ENCODE measurements at places on chromosomes 5 and 9. TPM values are rescaled to one million over a fixed set of nuclear protein-coding genes. Genes with fewer than 3 reads are reported as not detected.

The FGF1 gene
- total RNA-seq: not detected

The COL5A1 gene
- total RNA-seq: not detected

- DNase-seq: no peak
Measured at GRCh38 chr5:116536316-116537083, 38.1 kb downstream of the SEMA6A start.

DNA sequence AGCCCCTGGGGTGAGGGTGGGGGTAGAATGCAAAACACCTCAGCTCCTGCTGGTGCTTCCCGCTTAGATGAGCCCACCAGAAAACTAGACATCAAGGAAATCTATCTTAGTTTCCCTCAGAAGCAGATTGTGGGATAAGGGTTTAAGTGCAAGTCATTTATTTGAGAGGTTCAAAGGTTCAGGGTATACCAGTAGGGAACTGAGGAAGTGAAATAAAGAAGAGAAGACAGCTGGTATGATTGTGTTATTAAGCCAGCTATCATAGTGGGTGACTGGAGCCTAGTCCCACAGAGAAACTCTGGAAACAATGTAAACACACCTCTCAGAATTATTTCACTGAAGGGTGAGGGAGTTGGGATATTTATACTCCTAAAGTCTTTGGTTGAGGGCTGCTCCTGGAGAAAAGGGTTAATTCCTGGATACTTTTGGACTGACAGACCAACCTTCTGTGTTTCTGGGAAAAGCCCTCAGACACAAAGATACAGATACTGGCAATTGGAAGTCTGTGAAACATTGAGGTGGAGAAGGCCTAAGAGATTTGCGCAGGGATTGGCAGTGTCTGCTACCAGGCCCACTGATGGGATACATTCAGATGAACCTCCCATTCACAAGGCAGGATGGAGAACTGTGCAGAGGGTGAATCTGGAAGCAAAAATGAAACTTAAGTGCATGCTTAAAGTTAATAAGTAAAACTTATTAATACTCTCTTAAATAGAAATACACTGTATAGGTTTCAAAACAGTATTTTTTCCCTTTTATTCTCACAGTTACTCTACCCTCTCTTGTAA lies 6.4 kb upstream of the DCTN4 start:
- no peak for DNase-seq

The FOXD4L6 gene
- total RNA-seq: not detected

- DNase-seq: peak; percentile 4
Measured at GRCh38 chr9:8857068-8857925, 1057.7 kb upstream of the DMAC1 start.

DNA sequence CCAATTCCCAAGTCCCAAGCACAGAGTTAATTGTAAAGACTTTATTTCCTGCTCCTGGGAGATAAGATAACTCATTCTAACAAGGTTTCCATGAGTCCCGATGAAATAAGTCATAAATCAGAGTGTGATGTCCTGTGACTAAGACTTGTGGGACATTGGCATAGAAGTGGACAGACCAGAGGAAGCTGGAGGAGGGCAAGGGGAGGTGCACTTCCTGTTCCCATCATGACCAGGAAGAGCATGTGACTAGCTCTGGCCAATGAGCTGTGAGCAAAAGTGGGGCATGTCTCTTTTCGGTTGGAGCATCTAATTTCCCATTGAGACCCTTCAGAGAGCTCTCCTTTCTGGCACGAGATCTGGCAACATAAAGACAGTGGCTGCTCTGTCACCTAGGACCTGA lies 100.4 kb downstream of the ZNF354C start:
- no peak for DNase-seq

DNA sequence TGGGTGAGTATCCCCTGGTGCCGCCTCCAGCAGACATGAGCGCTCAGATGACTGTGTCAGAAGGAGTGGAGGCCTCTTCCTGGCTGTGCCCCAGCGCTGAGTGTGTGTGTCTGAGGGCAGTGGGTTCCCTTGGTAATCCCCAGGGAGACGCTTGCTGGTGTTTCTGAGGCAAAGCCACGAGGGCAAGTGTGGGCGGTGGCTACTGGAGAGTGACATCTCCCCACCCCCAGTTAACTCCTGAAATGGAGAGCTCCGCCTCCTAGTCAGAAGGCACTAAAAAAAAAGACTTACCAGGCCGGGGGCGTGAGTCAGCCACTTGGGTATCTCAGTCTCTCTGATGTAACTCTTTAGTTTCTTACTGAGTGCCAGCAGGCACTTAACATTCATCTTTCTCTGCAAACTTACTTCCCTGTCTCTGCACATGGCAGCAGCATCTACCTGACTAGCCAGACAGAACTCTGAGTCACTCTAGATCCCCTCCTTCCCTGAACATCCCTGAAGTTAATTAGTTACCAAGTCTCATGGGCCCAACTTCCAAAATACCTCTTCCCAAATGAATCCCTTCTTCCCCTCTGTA lies 19.3 kb downstream of the ORM2 start:
- DNase-seq: peak; percentile 98

DNA sequence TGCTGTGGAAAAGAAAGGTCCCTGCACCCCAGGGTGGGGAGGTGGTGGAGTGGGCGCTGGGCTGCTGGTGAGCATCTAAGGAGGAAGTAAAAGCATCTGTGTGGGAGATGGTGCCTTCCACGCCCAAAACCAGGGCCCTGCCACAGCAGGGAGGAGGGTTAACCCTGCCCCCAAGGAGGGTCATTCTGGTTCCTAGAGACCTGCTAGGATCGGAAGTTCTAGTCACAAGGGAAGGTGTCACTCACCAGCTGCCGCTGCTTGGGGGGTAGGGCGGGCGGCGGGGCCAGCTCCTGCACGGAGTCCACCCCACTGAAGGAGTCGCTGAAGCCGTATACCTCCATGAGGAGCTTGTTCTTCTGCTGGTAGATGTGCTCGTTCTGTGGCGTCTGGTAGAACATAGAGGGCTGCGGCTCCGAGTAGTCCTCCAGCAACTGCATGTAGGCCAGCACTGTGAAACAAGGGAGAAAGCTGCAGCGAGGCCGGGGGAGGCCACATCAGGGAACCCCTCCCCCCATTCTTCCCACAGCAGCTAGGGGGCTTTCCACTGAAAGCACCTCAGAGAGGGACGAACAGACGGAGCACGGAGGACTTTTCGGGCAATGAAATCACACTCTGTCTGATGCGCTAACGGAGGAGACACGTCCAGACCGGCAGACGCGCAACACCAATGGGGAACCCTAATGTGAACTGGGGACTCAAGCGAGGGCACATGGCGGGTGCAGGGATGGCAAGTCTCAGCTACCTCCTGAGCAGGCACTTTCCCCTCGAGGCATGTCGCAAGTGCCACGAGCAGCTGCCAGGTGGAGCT lies 76.4 kb downstream of the PRRT1B start:
- no peak for DNase-seq

GRCh38 chr5:32446630-32447029 lies 2.1 kb upstream of the ZFR start:
- DNase-seq: no peak

GRCh38 chr5:97281257-97281656 lies 98.2 kb upstream of the RIOK2 start:
- DNase-seq: no peak

GRCh38 chr5:122129306-122129705 lies at the start of gene ZNF474:
Gene ZNF474, plus strand, starts transcription at chr5:122129546. Its CDS starts 22,445 bp downstream, at chr5:122151991.
- DNase-seq: no peak

- no peak for DNase-seq
Measured at GRCh38 chr9:134068744-134069479, 1.1 kb upstream of the BRD3 start.

GRCh38 chr9:29432191-29432590 lies 1858.9 kb upstream of the C9orf72 start:
- DNase-seq: no peak

DNA sequence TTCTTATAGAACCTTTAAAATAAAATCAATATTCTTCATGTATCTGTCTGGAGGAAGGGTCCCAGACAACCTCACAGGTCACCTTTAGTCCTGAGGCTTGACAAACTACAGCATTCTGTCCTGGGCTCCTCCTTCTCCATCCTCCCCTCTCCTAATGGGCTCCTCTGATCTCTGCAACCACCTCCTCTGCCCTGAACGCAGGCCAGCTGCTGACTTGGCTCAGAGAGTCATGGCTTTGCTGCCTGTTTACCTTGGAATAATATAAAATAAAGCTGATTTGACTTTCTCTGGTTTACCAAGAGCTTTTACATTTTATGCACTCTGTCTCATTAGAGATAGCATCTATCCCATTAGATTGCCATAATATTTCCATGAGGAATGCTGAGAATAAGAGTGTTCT lies 159.4 kb downstream of the SEMA6A start:
- DNase-seq: no peak

- peak; percentile 74 for DNase-seq
Measured at GRCh38 chr5:159184858-159185381, 24.4 kb downstream of the RNF145 start.

DNA sequence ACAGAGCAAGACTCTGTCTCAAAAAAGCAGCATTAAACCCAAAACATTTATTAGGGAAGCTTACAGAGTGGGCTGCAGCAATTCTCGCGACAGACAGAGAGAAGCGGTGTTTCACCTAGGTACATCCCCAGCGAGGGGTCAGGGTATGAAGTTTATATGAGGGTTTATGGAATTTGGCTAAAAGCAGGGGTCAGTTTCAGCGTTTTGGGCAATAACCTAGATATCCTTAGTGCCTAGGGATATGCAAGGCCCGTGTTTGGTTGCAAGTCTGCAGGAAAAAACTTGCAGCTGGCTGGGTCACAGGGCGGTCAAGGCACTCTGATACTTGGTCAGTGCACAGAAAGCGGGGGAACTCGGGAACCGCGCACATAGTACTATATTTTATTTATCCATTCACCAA lies 649 bp upstream of the GLE1 start:
- DNase-seq: no peak

The SEMA4D gene
- total RNA-seq: 160 TPM

DNA sequence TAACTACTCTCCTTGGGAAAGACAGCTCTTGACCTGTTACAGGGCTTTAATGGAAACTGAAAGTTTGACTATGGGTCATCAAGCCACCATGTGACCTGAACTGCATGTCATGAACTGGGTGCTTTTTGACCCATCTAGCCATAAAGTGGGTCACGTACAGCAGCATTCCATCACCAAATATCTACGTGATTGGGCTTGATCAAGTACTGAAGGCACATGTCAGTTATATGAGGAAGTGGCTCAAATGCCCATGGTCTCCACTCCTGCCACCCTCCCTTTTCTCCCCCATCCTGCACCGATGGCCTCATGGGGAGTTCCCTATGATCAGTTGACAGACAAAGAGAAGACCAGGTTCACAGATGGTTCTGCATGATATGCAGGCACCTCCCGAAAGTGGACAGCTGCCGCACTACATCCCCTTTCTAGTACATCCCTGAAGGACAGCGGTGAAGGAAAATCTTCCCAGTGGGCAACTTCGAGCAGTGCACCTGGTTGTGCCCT lies 7.3 kb upstream of the FCN1 start:
- no peak for DNase-seq

- DNase-seq: no peak
Measured at GRCh38 chr5:167071981-167072610, 1219.3 kb upstream of the WWC1 start.

DNA sequence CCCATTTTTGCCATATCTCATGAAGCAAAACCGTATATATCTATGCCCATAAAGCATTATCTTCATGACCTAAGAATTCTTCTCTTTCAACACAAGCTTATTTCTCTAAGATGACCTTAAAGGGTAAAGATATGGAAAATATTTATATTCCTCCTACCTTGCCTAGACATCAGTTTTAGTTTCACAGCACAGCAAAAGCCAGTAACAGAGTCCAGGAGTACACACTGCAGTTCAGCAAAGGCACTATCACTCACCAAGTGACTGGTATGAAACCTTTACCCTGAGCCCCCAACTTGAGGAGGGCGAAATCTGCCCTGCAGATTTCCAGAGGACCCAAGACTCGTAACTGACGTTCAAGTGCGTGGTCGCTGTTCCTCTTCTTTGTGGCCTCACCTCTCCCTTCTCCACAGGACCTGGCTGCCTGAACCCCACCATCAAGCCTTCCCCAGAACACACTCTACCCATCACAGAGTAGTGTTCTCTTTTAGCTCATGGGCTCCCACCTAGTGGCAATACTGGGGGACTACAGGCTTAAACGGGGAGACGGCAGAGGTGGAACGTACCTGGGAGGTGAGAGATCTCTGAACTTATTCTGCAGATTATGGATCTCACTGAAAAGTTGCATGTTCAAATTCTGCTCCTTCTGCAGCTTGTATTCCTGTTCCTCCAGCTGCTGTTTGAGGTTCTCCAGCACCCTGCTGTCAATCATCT lies 141.0 kb downstream of the CDK5RAP2 start:
- peak; percentile 10 for DNase-seq

GRCh38 chr9:134171316-134172197 lies 7.2 kb upstream of the RNU6ATAC start:
- DNase-seq: no peak

DNA sequence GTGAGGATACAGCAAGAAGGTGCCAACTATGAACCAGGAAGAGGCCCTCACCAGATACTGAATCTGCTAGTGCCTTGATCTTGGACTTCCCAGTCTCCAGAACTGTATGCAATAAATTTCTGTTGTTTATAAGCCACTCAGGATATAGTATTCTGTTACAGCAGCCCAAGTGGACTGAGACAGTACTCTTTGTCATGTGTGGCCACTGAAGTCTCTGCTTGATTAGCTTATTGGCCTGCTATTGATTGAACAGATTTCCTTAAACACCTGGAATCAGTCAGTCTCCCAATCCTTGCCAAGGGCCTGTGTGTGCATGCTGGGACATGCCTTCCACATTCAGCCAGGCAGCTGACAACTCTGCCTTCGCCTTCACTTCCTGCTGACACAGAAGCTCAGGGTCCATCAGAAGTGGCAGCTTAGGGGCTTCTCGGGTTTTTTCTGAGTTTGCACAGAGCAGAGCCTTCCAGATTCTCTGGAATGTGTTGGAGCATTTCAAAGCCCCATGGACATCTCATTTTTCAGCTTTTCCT lies 13.7 kb upstream of the ROR2 start:
- DNase-seq: no peak

DNA sequence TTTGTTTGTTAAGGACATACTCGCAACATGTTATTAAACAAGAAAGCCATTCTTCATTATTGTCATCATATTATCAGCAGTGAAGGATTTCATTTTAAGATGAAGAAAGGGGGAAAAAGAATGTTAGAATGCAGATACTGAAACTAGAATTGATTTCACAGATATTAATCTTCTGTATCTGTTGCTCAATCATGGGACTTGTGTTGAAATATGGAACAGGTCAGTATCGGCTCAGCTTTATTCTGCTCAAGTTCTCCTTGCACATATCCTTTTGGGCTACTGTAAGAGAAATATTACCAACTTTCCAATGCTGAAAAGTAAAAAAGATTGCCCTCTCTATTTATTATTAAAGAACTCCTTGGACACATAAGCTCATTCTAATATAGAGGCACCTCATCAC lies 13.8 kb upstream of the ANXA1 start:
- DNase-seq: no peak

The UBLCP1 gene
- total RNA-seq: 23.0 TPM

- no peak for DNase-seq
Measured at GRCh38 chr9:17609312-17610005, 30.6 kb downstream of the SH3GL2 start.

The LCN1 gene
- 0.29 TPM for total RNA-seq

The ZFP37 gene
- 1.6 TPM for total RNA-seq

GRCh38 chr9:106675780-106676179 lies 187.2 kb upstream of the ZNF462 start:
- DNase-seq: no peak

The POU5F2 gene
- total RNA-seq: 0.24 TPM

GRCh38 chr5:79697222-79698170 lies 7.9 kb downstream of the CMYA5 start:
- DNase-seq: no peak

- DNase-seq: no peak
Measured at GRCh38 chr9:95644377-95644776, 127.6 kb upstream of the PTCH1 start.
